ENCODE measurements at places on chromosomes 2 and 18.

- DNase-seq = peak; percentile 96
Observed at GRCh38 chr2:86249579-86250391, 50.5 kb downstream of the MRPL35 start.

DNA sequence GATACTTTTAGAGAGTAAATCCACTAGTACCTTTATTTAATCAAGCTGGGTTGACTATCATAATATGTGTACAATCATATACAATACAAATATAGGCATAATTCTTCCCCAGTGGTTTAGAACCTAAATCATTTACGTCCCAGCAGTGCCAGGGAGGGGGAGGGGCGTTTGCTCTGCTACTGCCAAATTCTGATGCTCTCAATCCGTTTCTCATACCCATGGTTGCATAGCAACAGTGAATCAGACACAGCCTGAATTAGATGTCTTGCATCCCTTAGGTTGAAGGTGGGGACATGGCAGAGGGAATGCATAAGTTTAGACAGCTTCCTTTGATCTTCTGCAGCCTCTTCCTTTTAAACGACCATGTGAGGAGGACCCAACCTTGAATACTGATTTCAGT is 135.4 kb downstream of the ABCA12 start:
- DNase-seq = no peak

- no peak for DNase-seq
Observed at GRCh38 chr2:157929871-157930667, 53.9 kb upstream of the ACVR1 start.

DNA sequence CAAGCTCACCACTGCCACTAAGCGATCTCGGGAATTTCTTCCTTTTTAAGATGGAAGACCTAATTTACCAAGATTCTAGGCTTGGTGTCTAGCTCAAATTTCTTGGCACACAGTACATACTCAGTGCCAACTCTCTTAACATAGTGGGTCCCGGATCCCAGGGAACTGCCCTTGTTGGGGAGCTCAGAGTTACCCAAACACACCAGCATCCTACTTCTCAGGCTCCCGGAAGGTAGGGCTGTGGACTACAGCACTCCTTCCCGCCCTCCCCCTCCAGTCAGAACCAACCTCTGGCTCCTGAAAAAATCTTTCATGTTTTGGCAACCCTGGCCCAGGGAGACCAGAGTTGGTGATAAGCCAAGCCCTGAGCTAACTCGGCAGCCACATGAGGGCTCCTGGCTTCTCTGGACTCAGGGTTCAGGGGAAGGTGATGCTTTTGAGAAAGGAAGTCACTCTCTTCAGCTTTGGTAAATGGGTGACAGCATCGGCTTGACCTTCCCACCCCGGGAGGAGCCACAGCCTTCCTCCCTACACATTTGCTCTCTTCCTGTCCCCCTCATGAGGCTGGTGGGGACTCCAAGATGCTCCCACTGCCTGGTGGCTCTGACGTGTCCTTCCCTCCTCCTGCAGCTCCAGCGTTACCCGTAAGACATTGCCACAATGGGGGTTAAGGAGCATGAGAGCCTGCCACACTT is 8.8 kb downstream of the ODC1 start:
- no peak for DNase-seq

DNA sequence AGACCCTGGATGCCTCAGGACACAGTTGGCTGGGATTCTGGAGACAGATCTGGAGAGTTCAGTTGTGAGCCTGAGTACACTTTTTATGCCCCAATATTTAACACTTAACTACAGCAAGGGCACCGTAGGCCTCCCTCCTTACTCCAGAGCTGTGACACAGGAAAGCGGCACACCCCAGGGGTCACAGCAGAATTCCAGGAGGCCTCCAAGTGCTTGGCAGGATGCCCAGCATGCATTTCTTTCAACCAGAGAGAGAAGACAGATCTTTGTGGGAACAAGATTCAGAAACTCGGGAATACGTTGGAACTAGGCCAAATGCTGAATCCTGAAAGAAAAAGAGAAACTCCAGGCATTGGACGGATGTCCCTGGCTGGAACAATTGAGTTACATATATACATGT is 199.2 kb upstream of the NT5C1B start:
- no peak for DNase-seq

DNA sequence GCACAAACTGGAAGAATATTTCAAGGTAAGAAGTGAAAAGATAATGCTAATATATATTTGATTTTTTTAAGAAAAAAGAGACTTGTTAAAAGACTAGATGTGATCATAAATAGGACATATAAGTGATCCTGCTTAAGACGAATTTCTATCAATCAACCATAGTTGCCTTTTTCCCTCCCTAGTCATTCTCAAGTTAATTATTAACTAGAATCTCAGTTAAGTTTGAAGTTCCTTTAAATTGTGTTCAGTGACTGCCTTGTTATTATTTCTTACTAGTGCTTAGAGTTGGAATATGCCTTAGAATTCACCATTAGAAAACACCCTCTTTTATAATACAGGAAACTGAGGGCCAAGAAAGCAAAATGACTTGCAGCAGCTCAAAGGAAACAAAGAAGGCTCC is 141.5 kb upstream of the SP5 start:
- no peak for DNase-seq

- no peak for DNase-seq
Observed at GRCh38 chr2:12720278-12720620, 3.5 kb downstream of the TRIB2 start.

DNA sequence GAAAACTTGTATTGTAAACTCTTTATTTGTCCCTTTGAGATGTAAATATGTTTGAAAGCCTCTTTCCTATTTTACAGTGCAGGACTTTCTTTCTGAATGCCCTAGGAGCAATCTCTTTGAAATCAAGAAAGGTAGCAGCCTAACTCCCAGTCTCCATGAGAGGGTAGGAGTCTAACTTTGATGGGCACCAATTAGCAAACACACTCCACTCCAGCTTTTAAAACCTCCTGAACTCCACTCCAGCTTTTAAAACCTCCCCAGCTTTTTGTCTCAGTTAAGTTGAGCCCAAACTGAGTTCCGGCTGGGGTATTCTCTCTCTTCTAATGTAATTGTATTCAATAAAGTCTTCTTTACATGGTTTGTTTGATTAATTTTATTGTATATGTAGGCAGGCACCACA is 493.7 kb upstream of the CDH7 start:
- no peak for DNase-seq

GRCh38 chr2:127143841-127144782 is 37.2 kb upstream of the BIN1 start:
- DNase-seq = no peak

DNA sequence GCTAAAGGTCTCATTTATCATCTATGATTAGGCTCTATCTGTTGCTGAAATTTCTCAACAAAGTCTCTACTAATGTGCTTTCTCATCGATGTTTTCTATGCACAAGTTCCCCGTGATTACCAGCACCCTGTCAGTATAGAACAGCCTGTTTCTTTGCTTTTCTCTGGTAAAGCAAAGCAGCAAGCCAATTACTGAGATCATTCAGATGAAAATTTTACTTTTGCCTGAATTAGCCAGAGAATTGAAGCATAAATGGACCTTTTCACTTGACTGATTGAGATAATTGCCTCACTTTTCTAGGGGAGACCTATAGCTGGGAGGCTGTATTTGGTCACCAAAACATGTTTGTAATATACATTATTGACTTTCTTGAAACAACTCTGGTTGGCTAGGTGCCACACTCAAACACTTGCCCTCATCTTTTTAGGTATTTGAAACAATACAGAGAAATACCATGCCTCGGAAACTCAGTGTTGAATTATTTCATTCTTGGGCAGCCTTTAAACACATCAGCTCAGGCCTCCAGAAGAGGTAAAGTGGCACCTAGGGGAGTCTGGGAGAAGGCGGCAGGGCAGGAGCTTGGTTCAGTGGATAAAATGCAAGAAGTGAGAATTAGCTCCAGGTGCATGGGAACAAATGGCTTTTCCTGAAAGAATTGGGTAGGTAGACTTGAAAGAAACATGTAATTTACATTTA is 96.2 kb downstream of the GALNT3 start:
- peak; percentile 84 for DNase-seq

DNA sequence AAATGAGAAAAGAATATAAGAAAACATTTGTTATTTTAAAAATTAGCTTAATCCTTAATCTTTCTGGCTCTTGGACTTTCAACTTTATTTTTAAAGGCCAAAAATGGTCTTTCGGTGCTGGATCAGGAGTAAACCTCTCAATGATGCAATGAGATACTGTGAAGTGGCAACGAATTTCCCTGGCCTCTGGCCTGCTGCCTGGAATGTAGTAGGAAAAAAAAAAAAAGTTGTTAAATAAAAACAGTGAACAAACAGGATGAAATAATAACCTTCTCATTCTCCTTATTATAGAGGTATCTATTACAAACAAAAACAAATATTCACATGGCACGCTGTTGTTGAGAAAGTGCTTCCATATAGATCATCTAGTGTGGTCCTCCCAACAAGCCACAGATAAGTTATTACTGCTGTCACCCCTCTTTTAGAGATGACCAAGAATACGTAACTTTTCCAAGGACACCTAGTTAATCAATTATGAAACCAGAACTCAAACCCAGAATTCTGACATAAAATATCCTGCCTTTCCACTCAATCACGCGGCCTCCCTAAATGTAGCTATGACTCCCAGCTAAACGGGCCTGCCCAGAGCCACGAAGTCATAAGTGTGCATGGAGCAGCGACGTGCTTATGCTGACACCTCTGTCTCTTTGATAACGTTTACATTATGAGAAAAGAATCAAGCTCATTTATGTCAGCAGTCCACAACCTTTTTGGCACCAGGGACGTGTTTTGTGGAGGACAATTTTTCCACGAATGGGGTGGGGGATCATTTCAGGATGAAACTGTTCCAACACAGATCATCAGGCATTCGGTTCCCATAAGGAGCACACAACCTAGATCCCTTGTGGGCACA is 170.9 kb downstream of the BCL2 start:
- DNase-seq = no peak

GRCh38 chr2:100193291-100193710 is 50.9 kb upstream of the AFF3 start:
- no peak for DNase-seq

GRCh38 chr2:25655316-25655715 is 18.1 kb downstream of the DTNB start:
- no peak for DNase-seq

- DNase-seq = no peak
Observed at GRCh38 chr2:105320651-105321215, 8.8 kb downstream of the TGFBRAP1 start.
